ENCODE measurements at places on chromosomes 7 and 10. TPM values are rescaled to one million over a fixed set of nuclear protein-coding genes. Genes with fewer than 3 reads are reported as not detected.

DNA sequence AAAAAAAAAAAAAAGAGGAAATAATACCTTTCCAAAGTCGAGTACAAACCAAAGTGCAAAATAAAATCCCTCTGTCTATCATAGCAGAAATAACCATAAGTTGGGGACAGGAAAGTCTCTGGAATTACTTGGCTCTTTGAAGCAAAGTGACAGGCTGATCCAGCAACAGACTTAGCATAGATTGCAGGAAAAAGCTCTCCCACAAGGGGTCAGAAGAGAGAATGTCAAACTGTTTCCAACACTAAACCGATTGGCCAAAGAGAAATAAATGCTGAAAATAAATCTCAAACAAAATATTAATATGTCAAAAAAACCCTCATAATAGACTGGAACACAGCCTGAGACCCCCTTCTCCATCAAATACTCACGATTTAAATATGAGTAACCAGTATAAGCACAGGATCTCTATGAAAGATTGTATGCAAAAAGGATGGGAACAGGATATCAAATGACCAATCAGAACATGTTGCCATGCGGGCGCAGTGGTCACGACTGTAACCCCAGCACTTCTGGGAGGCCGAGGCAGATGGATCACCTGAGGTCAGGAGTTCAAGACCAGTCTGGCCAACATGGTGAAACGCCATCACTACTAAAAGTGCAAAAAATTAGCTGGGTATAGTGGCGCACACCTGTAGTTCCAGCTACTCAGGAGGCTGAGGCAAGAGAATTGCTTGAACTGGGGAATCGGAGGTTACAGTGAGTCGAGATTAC is 1000.7 kb upstream of the LRRN3 start:
- no peak for DNase-seq

GRCh38 chr7:41035794-41036193 is 667.1 kb downstream of the INHBA start:
- no peak for DNase-seq

DNA sequence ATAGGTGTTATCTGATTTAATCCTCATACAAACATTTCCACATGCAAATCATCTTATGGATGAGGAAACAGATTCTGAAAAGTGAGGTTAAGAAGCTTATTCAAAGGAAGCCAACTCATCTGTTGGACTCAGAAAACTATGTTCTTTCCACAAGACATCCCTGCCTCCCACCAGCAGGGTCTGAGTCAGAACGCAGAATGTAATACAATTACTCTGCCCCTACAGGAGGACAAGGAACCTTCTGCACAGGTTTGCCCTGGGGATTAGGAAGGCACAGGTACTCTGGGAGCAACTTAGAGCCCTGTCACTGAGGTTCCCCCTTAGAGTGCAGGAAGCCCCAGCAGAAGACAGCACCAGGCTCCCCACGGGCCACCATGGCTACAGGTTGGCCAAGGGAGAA is 255.7 kb downstream of the TNS3 start:
- DNase-seq = peak; percentile 65

GRCh38 chr10:20369863-20370736 is 527.0 kb downstream of the NEBL start:
- DNase-seq = no peak

DNA sequence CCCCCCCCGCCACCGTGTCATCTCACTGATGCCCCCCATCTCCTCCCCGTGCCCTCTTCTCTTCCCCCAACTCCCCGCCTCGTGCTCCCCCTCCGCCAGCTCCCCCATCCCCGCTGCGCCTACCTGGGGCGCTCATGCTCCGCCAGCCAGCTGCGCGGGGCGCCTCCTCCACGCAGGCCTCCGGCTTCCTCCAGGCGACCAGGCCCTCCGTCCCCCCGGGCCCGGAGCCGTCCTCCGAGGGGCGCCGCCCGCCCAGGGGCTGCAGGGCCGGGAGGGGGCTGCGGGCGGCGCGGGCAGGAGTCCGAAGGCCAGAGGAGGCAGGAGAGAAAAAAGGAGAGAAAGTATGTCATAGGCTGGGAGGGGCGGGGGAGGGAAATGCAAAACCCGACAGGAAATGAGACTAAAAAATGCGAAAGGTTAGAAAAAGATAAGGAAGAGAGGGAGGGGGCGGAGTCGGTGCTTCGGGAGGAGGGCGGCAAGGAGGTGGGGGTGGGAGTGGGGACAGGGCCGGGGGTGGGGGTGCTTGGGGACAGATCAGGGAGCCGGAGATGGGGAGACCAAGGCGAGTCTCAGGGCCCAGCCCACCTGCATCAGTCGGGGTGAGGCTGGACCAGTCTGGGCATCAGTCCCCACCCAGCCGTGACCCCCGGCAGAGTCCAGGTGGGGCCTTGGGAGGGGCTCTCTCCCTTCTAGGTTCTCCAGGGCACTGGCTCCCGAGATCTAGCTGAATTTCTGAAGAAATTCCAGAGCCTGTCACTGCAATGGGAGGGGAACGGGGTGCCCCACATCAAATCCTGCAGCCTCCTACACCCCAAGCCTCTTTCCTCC is at the start of gene CARD11:
Gene CARD11 (minus strand): TSS at position 324 of the 828 bp plus-strand sequence. CDS start 85,361 bp downstream, outside the sequence.
- no peak for DNase-seq

- no peak for DNase-seq
Observed at GRCh38 chr7:98293265-98293664, 11.8 kb downstream of the BRI3 start.

DNA sequence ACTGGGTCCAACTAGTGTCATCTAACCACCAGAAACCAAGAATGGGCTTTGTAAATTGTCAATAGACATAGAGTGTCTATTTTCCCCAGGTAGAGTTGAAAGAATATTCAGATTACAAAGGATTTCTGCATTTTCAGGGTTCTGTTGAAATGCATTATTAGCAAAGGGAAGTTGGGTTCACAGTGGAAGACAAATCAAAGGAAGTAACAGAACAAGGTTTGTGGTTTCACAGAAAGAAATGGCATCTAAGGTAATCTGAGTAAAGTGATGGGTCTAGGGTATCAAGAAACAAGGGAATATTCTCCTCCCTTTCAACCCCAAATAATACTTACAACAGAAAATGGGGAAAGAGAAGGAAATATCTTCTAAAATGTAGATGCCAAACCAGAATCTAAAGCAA is 25.8 kb downstream of the CEP41 start:
- no peak for DNase-seq

GRCh38 chr10:35561715-35562114 is 43.4 kb upstream of the GJD4 start:
- DNase-seq = no peak

DNA sequence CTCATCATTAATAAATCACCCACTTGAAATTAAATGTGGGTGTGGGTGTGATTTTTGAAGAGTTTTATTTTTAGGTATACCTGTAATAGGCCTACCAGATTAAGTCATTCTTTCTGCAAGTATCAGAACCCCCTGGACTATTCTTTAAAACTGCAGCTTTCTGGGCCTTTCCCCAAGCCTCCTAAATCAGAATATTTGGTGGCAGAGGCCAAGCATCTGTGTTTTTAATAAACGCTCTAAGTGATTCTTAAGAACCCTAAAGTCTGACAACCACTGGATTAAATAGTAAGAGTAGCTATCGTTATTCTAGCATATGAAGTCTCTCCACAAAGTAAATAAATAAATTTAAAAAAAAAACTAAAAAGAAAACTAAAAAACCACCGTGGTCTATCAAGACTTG is 703.0 kb upstream of the NRP1 start:
- DNase-seq = no peak

GRCh38 chr10:132911786-132912097 is 30.6 kb downstream of the CFAP46 start:
- DNase-seq = no peak

GRCh38 chr7:115133248-115133647 is 211.4 kb downstream of the MDFIC start:
- DNase-seq = no peak

DNA sequence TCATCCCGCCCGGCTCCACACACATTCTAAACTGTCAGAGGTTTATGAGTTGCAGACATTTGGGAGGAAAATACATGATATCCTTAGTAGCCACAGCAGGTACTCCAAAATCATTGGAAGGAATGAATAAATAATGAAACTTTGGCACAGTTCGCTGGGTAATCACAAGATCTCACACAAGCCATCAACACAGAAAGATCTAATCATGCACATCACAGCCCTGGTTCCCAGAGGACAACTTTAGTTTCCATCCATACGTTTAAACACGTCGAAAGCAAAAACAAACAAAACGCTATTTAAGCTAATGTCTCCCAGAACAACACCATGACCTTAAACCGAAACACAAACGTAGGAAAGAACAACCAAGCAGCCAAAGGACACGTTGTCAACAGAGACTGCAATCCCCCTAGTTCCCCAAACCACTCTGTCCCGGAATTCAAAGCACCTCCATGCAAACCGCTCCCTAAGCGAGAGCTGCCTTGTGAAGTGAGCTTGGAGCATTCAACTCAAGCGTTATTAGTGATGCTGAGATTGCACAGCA is 12.3 kb downstream of the SVIL start:
- no peak for DNase-seq

FAM131B gene
- total RNA-seq = 1.1 TPM

TMEM270 gene
- not detected for total RNA-seq

PON1 gene
- total RNA-seq = not detected
